ENCODE measurements at places on chromosomes 16 and 17.

- no peak for DNase-seq
Measured at GRCh38 chr16:1345651-1346421, 5.8 kb downstream of the TSR3 start.

DNA sequence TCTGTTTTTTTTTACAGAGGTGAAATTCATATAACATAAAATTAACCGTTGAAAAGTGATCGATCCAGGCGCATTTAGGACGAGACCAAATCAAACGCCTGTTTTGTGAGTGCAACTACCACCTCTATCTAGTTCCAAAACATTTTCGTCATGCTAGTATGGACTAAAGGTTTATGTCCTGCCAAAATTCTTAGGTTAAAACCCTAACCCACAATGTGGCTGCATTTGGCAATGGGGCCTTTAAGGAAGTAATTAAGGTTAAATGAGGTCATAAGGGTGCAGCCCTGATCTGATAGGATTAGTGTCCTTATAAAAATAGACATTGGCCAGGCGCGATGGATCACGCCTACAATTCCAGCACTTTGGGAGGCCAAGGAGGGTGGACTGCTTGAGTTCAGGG lies 32.8 kb upstream of the RCVRN start:
- DNase-seq, result no peak

DNA sequence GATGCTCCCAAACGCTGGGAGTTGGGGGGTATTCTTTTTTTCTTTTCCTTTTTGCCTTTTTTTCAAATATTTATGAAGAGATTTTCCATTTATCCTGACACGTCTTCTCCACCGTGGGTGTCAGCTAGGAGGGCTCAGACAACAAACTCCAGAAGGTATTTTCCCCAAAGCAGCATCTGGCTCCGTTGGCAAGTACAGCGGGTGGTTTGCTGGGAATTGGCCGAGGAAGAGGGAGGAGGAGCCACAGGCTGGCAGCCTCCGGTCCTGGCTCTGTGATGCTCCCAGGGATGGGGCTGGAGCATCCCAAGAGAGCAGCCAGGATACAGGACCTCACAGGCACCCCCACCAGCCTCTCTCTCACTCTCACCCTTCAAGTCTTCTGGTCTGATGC lies 10.9 kb upstream of the CACNG4 start:
- no peak for DNase-seq

DNA sequence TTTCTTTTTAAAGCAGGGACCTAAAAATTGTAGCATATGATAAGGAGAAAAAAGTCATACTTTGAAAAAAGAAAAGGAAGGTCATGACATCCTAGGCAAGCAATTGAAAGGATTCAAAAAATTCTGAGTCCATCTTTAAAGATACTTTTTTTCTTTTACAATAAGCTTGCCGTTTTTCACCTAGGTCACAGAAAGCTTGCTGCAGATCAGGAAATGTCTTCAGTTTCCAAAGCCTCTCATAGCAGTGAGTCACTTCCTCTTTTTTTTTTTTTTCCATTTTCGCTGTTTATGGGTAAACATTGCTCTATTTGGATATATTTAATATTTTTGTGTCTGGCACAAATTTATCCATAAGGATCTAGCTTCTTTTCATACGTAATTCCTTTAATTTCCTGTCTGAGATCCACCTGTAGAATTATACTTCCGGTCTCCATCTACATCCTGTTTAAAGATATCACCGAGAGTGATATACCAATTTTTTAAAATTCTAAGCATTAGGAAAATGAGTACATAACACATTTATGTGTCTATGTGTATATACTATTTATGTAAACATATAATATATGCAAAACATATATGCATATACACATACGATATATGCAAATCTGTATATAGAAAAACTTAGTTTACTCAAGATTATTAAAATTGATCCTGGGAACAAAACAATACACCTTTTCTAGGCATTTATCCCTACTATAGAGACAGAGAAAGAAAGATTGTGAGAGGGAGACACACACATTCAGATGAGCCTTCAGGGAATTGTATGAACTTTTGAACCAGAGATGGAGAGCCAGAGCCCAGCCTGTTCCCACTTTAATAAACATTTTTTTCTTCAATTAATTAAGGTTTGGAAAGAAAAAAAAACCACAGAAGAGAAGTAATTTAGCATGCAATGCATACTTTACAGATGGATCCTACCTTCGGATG lies 134.4 kb downstream of the SKAP1 start:
- DNase-seq, result peak; percentile 76

GRCh38 chr17:4818276-4818675 lies 11.3 kb downstream of the PLD2 start:
- no peak for DNase-seq

GRCh38 chr16:12752159-12752558 lies 51.5 kb downstream of the CPPED1 start:
- DNase-seq, result no peak

GRCh38 chr17:60491771-60492170 lies 34.3 kb downstream of the APPBP2 start:
- DNase-seq, result no peak

- peak; percentile 97 for DNase-seq
Measured at GRCh38 chr17:27353461-27354050, 59.6 kb downstream of the WSB1 start.

- DNase-seq, result no peak
Measured at GRCh38 chr17:73465130-73465952, 153.5 kb upstream of the CDC42EP4 start.

DNA sequence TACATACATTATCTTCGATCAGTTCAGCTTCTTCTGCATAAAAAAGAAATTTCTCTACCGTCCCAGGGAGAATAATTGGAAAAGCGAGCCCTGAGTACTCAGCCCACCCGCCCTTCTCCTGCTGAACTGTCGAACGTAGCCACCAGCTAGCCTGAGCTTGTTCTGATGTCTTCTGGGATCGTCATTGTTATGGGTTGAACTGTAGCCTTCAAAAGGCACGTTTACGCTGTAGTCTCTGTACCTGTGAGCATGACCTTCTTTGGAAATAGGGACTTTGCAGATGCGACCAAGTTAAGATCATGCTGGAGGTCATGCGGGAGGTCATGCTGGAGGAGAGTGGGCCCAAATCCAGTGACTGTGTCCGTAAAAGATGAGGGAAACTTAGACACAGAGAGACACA lies 86.2 kb downstream of the CMIP start:
- no peak for DNase-seq

GRCh38 chr17:71762526-71762925 lies 358.3 kb upstream of the SOX9 start:
- no peak for DNase-seq

DNA sequence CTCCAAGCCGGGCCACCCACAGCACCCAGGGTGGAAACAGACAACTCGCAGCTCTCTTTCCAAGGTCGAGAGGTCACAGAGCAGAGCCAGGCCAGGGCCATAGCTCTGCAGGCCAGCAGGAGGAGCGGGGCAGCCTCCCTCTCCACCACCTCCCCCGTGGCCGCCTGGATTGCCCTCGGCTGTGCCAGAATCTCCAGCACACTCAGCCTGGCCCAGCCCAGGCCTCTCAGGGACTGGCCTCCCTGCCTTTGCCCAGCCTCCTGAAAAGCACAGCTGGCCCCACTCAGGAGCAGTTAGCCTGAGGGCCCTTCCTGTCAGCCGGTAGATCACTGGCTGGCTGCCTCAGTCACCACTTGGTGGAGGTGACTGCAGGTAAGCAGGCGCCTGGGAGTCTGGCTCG lies 85.8 kb upstream of the SEC14L1 start:
- no peak for DNase-seq

GRCh38 chr16:29821643-29822115 lies 1.4 kb downstream of the MVP start:
- peak; percentile 55 for DNase-seq

GRCh38 chr16:87527055-87527724 lies 34.4 kb upstream of the ZCCHC14 start:
- DNase-seq, result no peak

- DNase-seq, result no peak
Measured at GRCh38 chr17:45971698-45972141, 27.3 kb upstream of the STH start.
